GM04504 (cell line): ENCODE measurements at places on chromosomes 1 and 21.

- DNase-seq = no peak
Observed at GRCh38 chr21:38077569-38077968, 161.3 kb upstream of the KCNJ6 start.

- DNase-seq = no peak
Observed at GRCh38 chr21:42539931-42540343, 26.3 kb downstream of the SLC37A1 start.

DNA sequence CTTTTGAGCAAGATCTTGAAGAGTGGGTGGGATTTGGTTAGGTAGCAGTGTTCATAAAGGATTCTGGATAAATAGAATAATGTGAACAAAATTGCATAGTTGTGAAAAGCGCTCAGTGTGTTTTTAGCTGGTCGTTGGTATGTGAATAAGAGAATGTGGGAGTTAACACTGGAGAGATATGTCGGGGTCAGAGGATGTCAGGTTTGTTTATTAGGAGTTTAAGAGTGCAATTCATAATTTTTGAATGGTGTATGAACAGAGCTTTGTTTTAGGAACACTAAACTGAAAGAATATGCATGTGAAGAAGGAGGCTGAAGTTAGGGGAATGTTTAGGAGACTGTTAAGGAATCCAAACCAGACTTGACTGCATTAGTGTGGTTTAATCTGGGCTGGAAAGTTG is 9.4 kb downstream of the USP16 start:
- no peak for DNase-seq

DNA sequence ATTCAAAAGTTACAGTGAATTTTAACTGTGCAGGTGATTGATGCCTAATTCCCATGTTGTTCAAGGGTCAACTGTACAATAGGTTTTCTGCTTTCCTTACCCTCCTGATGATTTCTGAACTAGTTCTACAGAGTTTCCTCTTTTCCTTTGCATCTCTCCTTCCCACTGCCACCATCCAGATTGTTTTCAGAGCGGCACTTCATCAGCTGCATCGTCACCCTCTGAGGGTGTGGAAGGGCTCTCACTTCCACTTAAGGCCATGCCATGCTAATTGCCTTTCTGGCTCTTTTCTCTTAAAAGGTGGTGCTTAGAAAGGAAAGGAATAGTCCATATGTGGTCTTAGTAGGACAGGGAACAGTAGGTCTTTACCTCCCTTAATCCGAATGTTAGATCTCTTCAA is 39.1 kb downstream of the DISC1 start:
- no peak for DNase-seq

GRCh38 chr1:46996659-46997281 is 26.7 kb upstream of the CYP4X1 start:
- DNase-seq = no peak

- no peak for DNase-seq
Observed at GRCh38 chr1:84406346-84406861, 8.1 kb downstream of the DNASE2B start.

DNA sequence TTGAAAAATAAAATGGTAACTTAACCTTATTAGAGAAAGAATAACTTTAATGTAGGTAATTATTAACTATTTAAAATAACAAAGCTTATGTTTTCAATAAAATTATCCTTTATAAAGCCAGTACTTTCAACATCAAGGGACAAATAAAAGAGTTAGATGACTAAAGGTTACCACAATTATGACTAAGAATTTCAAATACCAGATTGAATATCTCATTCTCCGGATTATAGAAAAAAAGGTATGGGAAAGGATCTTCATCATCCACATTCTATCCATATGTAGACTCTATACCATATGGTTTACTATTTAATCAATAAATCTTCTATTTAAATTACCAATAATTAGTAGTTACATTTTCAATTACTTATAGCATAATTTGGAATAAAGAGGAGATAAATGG is 62.8 kb downstream of the TOR3A start:
- no peak for DNase-seq

- peak; percentile 54 for DNase-seq
Observed at GRCh38 chr1:78254517-78254916, 208.8 kb downstream of the GIPC2 start.

GRCh38 chr1:201175820-201176500 is 14.7 kb upstream of the IGFN1 start:
- DNase-seq = no peak

DNA sequence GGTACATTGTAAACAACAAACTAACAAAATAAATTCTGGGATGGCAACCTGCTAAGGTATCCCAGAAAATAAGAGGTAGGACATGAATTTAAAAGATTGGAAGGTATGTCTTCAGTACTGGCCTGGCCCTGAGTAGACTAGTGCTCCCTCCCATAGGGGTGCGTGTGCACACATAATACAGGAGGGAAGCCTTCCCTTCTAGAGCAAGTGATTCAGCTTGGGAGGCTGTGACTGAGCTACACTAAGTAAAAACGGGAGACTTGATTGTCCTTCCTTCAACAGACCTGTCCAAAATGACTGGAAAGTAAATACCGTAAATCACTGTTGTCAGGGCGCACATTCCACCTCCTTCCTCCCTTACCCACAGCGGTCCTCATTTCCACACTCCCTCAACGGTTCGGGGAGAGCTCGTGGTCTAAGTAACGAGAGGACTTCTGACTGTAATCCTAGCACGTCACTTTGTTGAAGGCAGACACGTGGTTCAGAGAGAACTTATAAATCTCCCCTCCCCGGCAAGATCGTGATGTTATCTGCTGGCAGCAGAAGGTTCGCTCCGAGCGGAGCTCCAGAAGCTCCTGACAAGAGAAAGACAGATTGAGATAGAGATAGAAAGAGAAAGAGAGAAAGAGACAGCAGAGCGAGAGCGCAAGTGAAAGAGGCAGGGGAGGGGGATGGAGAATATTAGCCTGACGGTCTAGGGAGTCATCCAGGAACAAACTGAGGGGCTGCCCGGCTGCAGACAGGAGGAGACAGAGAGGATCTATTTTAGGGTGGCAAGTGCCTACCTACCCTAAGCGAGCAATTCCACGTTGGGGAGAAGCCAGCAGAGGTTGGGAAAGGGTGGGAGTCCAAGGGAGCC is at the start of gene TGFB2:
TSS of gene TGFB2 (plus strand) at position 523 of the 859 bp plus-strand sequence. CDS start 1,366 bp downstream, outside the sequence.
- no peak for DNase-seq

GRCh38 chr1:157201767-157202166 is 63.6 kb upstream of the ETV3 start:
- no peak for DNase-seq

DNA sequence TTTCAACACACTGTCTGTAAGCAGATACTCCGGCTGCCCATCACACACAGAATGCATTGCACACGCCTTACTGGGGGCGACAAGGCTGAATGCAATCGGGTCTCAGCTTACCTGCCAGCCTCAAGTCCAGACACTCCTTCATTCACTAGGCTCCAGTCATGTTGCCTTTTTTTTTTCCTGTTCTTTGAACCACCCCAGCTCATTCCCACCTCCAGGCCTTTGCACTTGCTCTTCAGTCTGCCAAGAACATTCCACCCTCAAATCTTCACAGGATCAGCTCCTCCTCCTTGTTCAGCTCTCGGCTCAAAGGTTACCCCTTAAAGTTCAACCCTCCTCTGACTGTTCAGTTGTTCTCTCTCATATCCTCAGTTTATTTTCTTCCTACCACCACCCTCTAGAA is 181.9 kb upstream of the ESRRG start:
- no peak for DNase-seq

DNA sequence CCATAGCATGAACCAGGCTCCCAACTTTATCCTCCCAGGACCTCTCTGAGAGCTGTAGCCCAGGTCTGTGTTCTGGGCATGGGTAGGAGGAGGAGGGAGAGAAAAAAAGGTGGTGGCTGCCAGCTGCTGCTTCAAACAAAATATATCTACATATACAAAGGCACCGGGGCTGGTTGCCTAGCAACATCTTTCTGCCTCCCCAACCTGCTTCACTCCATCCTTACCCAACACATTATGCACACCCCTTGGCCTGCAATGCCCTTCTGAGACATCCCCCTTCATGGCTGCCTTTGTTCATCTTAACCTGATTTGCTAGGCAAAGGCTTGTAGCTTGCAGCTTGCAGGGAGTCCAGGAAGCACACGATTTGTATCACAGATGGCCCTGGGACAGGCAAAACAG is 27.2 kb upstream of the ATP1A1 start:
- no peak for DNase-seq

DNA sequence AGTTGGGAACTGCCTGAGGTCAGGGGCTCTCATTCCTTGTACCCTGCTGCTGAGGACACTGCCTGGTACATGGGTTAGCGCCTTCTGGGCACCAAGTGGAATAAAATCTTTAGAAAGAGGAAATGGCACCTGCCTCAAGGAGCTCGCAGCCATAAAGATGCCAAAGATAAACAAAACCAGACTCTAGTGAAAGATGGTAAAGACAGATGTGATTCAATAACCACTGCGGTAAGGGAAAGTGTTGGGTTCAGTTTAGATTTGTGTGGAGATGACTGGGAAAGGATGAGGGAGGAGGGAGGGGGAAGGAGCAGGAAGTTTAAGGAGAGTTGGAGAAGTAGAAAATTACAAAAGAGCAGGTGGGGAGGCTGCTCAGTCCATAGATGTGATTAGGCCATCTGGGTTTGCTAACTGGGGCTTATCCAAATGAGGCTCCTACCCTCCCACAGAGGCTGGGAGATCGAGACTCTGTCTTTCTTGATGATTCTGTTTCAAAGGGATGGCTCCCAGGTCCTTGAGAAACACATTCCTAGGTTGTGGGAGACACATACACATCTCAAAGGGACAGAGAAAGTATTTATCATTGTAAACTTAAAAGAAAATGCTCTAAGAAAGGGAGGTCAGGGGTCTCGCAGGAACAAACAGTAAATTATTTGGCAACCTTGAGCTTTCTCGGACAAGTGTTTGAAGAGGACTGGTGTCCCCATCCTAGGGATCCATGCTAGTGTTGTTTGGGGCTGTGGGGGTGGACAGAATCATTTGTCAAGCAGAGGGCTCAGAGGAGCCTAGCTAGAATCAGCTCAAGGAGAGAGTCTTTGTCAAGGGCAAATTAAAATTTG is 65.7 kb upstream of the MORC3 start:
- DNase-seq = no peak

- no peak for DNase-seq
Observed at GRCh38 chr1:68307378-68307787, 75.1 kb upstream of the WLS start.

DNA sequence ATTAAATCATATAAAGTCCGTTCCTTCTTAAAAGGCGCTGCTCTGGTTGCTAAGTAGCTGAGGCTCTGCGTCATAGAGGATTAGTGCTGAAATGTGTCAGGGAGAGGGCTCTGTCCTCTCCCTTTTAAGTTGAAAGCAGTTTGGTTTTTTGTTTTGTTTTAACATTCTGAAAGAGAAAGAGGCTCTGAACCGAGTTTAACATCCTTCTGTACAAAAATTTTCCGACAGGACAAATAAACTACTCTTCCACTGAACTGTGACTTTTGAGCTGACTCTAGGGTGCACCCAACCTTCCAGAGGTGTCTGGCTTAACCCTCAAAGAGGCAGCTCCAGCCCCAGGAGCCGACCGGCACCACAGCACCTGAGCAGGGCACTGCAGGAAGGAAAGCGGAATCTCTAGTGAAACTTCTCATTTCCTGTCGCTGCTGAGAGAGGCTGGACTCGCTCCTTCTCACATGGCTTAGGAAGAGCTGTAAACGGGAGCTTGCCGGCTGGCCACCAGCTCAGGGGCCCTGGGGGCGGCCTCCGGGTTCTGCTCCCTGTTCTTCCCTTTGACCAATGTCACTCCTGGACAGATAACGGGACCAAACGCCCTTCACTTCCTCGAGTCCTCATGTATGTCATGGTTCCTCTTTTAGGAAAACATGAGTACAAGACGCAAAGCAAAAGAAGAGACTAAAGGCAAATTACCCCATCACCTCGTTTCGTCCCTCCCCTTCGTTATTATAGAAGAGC is 1.2 kb downstream of the VAV3 start:
- DNase-seq = no peak

GRCh38 chr1:19534281-19534680 is 48.9 kb upstream of the CAPZB start:
- no peak for DNase-seq

DNA sequence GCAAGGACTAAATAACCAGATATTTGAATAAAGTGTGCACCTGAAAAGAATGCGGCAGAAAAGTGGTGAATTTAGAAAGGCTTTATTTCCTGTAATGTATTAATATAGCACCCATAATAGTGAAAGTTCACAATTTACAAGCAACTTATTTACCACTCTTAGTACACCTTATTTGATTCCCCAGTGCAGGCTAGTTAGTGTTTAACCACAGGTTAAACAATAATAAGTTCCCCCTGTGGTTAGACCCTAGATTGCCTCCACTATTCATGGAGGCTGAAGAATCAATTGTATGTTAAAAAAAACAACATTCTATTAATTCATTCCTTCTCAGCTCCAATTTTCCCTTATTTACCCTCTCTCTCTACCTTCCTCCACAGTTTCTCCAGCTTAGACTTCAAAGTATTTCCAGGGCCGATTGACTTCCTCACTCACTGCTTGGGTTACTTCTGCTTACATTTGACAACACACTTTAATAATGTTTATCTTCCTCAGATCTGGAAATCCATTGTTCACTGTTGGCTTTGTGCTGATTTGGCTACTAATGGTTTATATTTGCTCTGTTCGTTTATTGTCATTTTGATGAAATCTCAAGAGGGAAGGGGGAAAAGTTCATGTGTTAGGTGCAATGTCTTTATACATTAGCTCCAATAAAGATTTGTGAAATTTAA is 796.3 kb downstream of the BRINP3 start:
- DNase-seq = no peak

GRCh38 chr1:44842862-44843655 is at the start of gene PTCH2:
PTCH2 (minus strand) TSS chr1:44843253; CDS start chr1:44842932, 321 bp downstream.
- peak; percentile 35 for DNase-seq

DNA sequence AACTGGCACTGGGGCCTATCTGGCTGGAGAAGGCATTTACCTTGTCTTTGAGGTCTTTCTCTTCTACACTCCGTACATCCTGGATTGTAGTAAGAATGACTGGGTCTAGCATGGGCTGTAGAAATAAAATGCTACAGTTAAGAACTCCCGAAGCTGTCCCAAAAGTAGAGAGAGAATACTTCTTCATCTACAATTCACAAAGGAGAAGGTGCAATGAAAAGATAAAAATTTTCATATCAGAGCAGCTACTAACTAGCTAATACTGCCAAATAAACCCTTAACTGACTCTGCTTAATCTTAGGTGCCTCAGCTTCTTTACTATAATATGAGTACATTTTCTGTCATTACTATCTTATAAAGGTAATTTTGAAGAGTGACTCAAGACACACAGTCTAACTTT is 55.6 kb downstream of the USP24 start:
- no peak for DNase-seq

DNA sequence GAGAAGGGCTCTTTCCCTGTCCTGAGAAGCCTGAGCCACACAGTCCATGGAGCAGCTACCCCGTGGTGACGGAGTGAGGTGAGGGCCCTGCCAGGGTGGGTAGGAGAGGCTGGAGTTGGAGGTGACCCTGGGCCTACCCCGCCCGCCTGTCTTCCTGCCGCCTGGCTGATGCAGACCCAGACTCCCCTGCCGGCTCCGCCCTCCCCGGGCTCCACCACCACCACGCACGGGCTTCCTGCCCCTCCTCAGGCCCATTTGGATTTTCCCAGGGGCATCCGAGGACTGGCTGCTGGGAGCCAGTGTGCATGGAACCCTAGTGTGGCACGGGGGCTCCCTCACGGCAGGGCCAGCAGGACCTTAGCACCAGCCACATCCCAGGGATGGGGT is 32.5 kb downstream of the PODN start:
- DNase-seq = no peak

GRCh38 chr21:38234395-38235142 is 22.2 kb upstream of the KCNJ15 start:
- no peak for DNase-seq

- DNase-seq = no peak
Observed at GRCh38 chr1:12620488-12620865, 2.5 kb upstream of the DHRS3 start.

- no peak for DNase-seq
Observed at GRCh38 chr1:153507926-153508583, 27.7 kb downstream of the S100A6 start.
